ENCODE measurements at places on chromosomes 4 and X.

DNA sequence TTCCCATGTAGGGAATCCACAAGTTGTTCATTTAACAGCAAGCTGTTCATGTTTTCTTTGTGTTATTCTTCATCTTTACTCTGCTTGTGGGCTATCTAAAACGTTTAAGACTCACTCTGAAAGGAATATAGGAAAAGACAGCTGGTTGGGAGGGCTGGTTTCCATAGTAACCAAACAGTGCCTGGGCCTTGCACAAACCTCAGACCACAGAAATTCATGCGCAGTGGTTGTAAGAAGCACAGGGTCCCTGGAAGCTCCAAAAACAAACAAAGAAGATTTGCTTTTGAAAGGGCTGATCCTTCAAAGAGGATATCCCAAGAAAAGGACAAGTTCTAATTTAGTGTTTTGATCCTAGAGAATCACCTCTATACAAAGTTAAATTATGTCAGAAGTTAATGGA lies 7.8 kb downstream of the SERTM2 start:
- no peaks in the 10 kb centered on the region for H3K4me1 ChIP-seq
- H3K27me3 ChIP-seq: no peaks in the 10 kb centered on the region
- no peak for DNase-seq
- H3K36me3 ChIP-seq: no peaks in the 10 kb centered on the region
- no peak overlapping the region for H3K27ac ChIP-seq

- H3K4me3 ChIP-seq: no peak overlapping the region
- no peaks in the 10 kb centered on the region for H3K27me3 ChIP-seq
- H3K4me1 ChIP-seq: no peaks in the 10 kb centered on the region
- no peak for DNase-seq
Observed at GRCh38 chr4:18847249-18847890, 825.8 kb upstream of the LCORL start.

DNA sequence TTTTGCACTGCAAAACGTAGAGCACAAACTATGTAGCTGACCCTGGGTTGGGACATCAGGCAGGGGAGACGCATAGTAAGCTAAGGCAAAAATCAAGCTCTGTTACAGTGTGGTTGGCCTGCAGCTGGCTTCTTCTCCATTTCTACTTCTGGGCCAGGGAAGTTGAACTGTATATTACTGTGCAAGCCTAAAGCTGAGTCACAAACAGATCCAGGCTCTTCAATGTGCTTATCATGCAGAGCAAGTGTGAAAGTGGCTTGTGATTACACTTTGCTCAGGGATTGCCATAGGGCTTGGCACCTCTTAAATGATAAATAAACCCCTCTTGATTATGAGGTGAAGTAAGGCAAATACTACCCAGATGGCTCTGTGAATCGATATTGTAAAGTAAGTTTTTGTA lies 40.5 kb downstream of the CLDN34 start:
- no peak overlapping the region for H3K4me3 ChIP-seq
- H3K36me3 ChIP-seq: no peaks in the 10 kb centered on the region
- H3K27ac ChIP-seq: no peak overlapping the region

DNA sequence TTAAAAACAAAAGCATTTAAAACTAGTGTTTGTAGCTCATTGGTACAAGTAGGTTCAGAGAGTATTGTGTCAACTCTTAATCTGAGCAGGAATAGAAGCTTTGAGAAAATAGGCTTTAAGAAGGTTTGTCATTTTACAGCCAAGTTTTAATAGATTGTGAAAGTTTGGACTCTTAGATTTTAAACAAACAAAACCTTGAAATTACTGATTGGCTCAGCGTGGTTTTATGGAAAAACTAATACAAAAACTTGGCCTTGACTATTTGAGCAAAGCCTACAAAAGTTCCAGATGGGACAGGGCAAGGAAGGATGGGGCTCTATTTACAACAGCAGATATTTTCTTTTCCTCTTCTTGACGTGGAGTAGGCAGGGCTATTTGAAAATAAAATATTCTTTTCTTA lies 16.5 kb downstream of the ZFX start:
- no peak overlapping the region for H3K27ac ChIP-seq
- peaks cover 32% of the 10 kb centered on the region for H3K4me1 ChIP-seq
- no peaks in the 10 kb centered on the region for H3K27me3 ChIP-seq
- no peak for DNase-seq
- H3K36me3 ChIP-seq: no peaks in the 10 kb centered on the region

DNA sequence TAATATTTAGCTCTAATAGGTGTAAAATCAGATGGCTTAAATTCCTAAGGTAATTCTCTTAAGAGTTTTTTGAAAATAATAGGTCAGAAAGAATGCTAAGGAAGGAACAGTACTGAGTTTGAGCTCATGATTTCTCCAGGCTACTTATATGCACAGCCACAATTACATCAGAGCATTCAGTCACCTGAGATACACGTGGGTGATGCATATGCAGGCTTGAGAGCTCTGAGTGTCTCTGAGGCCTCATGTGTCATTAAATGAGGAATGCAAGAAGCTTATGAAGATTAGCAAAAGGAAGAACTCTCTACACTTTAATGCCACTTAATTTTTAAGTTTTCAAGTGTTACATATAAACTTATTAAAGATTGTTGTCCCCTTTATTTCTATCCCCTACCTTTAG lies 124.0 kb upstream of the STIM2 start:
- H3K27me3 ChIP-seq: no peaks in the 10 kb centered on the region
- H3K4me1 ChIP-seq: no peaks in the 10 kb centered on the region
- H3K36me3 ChIP-seq: no peaks in the 10 kb centered on the region

DNA sequence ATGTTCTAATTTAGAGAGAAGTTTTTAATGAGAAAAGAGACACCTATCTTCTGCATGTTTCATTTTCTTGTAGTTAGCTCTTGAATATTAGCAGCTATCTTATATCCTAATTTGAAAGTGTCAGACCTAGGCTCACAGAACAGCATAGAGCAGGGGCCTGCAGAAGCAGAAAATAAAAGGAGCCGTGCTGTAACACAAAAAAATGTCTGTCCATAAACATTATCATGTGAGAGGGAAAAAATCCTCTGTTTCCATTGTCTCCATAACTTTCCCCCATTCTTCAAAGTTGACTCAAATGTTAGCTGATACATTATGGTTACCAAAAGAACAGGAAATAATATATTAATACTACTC lies 329.2 kb upstream of the EPHA5 start:
- H3K27ac ChIP-seq: no peak overlapping the region
- no peaks in the 10 kb centered on the region for H3K4me1 ChIP-seq
- no peaks in the 10 kb centered on the region for H3K36me3 ChIP-seq
- DNase-seq: no peak
- no peak overlapping the region for H3K4me3 ChIP-seq
